ACHN (cell line): ENCODE measurements at places on chromosomes 4 and X.

DNA sequence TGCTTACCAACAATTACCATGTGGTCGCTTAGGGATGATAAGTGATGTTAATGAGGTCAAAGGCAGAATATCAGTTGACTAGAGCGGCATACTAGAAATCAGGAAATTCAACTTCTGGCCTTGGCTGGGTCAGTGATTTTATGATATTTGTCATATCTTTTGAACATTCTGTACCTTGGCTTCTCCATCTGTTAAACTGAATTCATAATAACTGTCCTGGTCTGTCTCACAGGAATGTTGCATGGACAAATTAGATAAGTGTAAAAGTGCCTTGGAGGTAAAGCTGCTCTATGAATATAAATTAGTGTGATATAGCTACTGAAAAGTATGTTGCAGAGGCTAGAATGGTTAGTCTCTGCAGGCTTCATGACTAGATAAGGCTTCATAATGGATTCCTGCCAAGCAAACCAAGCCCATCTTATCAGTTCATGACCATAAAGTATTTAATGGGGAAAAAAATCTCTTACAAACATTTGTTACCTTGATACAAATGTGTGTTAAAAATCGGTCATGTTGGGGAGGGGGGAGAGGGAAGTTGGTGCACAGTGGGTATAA is 104.6 kb upstream of the BMPR1B start:
- DNase-seq = no peak

DNA sequence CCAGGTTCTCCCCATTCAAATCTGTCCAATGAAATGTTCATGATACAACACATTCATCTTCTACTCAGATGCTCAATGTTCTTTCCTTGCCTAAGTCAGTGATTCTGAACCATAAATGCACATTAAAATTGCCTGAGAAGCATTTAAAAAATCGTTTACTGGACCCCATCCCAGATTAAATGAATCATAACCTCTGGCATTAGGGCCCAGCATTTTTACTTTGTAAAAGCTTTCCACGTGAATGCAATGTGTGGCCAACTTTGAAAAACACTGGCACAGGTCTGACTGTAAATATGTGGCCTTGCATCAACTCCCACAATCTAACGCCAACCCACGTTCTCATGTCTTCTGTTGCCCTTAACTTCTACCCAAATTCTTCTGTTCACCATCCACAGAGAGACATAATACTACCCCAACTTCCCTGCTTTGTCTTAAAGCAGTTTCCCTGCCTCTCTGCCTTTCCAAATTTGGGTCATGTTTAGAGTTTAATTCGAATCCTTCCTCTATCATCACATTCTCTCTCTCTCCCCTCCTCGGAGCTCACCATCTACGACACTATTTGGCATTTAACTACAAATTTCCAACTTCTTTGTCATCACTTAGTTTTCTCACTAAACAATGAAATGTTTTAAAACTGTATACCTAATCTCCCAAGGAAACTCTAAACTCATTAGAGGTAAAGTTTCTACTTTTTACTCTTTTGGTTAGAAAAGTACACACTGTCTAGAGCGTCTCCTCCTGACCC is 78.7 kb downstream of the PRKG2 start:
- no peak for DNase-seq

- no peak for DNase-seq
Observed at GRCh38 chrX:133179500-133179899, 38.7 kb downstream of the TFDP3 start.

GRCh38 chrX:42975906-42976305 is 197.9 kb upstream of the PPP1R2C start:
- no peak for DNase-seq

DNA sequence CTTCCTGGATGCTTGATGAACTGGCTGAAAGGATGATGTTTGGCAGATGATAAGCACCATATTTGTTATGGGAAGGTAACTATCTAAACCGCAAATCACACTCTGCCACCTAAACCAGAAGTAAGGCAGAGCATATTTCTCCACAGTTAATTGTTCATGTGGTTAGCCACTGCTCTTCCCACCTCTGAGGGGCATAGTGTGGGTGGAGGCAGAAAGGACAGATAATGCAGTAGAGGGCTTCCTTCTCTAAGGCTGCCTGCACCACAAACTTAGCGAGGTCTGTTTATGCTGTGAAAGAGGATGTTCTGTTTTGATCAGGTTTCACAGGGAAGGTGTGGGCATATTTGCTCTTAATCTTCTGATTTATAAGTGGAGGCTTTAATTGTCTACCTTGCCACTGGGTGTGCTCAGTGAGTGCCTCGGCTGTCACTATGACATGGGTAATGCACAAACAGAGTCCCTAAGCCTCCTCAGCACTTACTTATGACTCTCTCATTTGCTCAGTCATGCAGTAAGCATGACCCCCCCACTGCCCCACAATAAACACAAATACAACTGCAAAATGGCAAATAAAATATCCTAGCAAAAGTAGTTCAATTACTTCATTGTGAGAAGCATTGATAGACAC is 401.0 kb downstream of the TMA16 start:
- DNase-seq = no peak

DNA sequence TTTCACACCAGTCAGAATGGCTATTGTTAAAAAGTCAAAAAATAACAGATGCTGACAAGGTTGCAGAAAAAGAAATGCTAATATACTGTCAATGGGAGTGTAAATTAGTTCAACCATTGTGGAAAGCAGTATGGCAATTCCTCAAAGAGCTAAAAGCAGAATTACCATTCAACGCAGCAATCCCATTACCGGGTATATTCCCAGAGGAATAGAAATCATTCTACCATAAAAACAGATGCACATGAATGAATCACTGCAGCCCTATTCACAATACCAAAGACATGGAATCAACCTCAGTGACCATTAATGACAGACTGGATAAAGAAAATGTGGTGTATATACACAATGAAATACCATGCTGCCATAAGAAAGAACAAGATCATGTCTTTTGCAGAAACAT is 243.0 kb downstream of the STPG2 start:
- no peak for DNase-seq

GRCh38 chr4:11485926-11486325 is 57.2 kb upstream of the HS3ST1 start:
- DNase-seq = no peak

- no peak for DNase-seq
Observed at GRCh38 chr4:184544788-184545409, 70.5 kb upstream of the IRF2 start.

DNA sequence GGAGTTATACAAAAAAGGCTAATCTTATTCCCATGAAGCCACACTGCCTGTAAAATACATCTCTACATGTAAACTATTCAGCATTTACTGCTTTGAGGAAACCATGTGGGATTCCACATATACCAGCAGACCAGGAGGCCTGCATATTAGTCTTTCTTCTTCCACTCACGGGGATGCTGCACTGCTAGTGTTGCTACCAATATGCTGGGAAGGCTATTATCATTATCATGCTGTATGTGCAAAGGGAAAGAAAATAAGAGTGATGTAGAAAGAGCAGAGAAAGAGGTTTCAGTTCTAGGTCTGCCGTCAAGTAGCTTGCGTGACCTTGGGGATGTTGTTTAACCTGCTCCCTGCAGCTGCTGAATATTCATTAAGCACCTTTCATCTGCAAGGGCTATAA is 61.0 kb downstream of the MGST2 start:
- DNase-seq = no peak

DNA sequence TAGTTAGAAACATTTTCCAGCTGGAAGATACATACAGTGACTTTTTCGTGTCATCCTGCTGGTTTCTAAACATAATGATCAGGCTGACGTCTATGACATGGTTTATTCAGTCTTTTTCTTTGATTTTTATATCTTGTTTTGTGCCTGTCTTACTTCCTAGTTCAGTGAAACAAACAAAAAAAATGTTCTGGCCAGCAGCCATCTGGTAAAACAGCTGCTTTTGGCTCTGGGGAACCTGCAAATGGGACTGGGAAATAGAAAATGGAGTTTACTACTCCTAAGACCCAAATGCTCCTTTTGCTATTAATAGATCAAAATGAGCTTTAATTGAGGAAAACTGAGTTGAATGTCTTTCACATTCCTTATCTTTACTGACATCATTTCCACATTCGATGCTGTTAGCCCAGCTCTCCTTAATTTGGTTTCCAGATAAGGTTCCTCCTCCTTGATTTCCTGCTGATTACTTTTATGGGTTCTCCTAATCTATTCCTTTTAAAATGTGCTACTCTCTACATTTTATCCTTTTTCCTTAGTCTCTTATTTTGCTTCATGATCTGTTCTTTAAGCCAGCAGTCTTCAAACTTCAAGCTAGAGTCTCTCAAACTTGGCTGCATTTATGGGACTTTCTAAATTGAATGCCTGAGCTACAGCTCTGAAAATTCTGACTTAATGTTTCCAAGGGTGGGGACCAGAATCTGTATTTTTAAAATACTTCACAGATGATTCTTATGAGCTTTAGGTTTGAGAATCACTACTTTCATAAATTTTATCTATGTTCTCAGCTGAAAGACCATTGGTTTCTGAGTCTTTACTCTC is 499.5 kb downstream of the ANKRD50 start:
- no peak for DNase-seq

DNA sequence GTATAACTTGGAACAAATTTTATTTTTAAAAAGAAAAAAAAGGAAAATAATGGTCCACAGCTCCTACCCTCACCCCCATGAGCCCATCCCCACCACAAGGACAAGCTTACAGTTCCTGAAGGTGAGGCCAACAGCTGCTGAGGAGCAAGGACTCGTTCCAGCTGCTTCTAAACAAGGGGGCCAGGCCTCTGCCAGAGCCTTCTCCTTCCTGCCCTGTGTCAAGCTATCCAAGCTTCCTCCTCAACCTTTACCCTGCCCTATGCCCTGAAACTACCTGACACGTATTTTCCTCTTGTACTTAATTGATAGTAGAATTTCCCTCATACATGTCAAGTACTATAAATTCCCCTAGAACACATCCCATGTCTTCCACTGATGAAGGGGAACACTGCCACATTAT is 8.8 kb downstream of the SH3D19 start:
- DNase-seq = no peak

DNA sequence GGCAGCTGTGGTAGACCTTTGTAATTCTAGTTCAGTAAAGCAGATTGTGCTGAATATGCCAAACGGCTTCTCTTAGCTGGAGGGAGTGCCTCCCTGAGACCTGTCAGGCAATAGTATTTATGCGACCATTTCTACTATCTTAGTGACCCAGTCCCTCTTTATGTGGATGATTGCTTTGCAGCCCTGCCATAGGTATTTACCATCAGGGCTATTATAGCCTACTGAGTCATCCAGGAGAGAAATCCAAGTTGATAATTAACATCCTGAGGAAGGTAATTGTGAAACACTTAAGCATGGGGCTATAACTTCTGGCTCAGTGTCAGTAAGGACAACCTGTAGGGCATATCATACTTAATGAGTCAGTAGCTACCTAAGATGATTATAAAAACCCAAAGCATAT is 103.9 kb upstream of the MAOA start:
- DNase-seq = no peak

DNA sequence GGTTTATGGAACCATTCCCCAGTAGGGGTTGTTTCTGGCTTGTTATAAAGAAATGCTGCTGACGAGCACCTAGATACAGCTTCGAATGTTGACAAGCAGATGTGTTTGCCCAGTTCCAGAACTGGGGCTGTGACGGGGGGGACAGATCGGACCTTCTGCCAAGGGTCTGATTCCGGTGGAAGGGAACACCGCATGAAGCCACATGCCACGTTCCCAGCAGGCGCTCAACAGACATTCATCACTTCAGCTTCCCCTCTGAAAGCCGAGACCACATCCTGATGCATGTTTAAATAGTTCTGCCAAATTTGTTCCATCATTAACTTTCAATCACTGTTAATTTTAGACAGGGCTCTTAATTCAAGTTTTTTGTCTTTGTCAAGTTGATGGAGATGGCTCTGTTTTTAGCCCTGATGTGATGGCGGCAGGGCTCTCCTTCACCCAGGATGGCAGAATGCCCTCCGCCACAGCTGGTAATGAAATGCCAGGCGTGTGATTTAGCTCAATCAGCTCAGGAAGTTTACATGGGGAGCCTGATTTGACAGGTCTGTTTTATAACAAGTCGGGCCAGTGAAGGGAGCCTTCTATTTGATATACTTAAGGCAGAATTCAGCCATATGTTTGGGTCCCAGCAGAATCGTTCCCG is 57.4 kb downstream of the PSAPL1 start:
- DNase-seq = no peak

- DNase-seq = peak; percentile 85
Observed at GRCh38 chrX:39755143-39756032, 342.4 kb downstream of the BCOR start.

GRCh38 chrX:35809781-35810180 is 11.6 kb downstream of the MAGEB16 start:
- DNase-seq = no peak

- peak; percentile 44 for DNase-seq
Observed at GRCh38 chr4:74418063-74418670, 26.8 kb upstream of the AREG start.

DNA sequence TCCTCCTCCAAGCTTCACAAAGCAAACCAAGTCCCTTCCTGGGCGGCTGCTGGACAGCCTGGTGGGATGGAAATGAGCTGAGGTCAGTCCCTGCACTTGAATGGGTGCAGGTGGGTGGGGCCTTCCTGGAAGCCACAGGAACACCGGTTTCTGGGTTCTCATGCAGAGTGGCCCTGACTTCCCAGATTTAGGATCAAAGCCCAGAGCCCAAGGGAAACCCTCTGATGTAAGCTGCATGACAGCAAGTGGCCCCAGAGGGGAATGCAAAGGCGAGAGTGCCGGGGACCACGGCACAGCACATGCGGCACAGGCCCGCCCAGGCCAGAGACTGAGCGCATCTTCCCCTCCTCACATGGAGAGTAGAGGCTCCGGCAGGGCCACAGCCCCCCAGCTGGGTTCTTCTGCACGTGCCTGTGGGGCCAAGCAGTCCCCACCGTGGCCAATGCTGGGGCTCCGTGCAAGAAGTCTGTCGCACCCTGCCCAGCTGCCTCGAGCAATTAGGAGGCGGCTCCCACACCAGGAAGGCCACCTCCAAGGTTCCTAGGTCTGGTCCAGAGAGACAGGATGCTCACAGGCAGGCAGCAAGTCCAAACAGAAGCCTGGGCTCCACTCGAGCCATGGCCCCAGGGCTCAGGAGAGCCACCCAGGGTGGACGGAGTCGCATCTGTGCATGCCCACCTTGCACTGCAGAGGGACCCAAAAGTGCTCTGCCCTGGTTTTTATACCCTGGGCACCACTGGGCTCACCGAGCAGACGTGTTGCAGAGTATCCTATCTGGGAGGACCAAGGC is 83.0 kb downstream of the HTRA3 start:
- no peak for DNase-seq
